Astrocyte (in vitro differentiated cells and primary cell): ENCODE measurements at places on chromosomes 12 and 14.

DNA sequence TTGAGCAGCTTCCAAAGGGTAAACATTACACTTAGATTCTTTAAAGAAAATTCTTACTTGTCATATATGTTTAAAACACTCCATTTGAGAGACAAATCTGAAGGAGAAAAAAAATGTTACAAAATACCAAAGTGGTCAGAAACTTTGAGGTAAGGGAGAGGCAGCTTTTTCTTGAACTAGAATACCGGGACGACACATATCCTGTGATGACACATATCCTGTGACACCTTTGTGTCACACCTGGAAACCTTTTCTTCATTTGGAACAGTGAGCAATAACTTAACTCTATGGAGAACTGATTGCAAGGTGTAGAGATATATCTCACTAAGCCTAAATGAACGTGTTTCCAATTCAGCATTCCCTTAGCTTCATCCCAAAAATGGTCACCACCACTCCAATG, 4.6 kb upstream of the GRIN2B start:
- no peak overlapping the region for H3K4me3 ChIP-seq
- H3K27me3 ChIP-seq = peaks cover 11% of the 10 kb centered on the region

GRCh38 chr12:1078002-1078401, 87.0 kb downstream of the ERC1 start:
- no peak overlapping the region for H3K4me3 ChIP-seq
- H3K27me3 ChIP-seq = no peaks in the 10 kb centered on the region
- no peaks in the 10 kb centered on the region for H3K36me3 ChIP-seq
- H3K4me1 ChIP-seq = no peaks in the 10 kb centered on the region
- DNase-seq = no peak

GRCh38 chr12:42119085-42119633, 25.5 kb downstream of the GXYLT1 start:
- H3K27me3 ChIP-seq = no peaks in the 10 kb centered on the region
- no peak overlapping the region for H3K4me3 ChIP-seq
- H3K36me3 ChIP-seq = no peaks in the 10 kb centered on the region
- H3K4me1 ChIP-seq = no peaks in the 10 kb centered on the region
- peak; percentile 82 for DNase-seq

GRCh38 chr12:102479099-102479885, 1.1 kb downstream of the IGF1 start:
- no peak overlapping the region for H3K4me3 ChIP-seq
- H3K36me3 ChIP-seq = no peaks in the 10 kb centered on the region
- peak; percentile 14 for DNase-seq
- H3K4me1 ChIP-seq = peaks cover 4% of the 10 kb centered on the region
- no peak overlapping the region for H3K27ac ChIP-seq
- H3K27me3 ChIP-seq = no peaks in the 10 kb centered on the region

DNA sequence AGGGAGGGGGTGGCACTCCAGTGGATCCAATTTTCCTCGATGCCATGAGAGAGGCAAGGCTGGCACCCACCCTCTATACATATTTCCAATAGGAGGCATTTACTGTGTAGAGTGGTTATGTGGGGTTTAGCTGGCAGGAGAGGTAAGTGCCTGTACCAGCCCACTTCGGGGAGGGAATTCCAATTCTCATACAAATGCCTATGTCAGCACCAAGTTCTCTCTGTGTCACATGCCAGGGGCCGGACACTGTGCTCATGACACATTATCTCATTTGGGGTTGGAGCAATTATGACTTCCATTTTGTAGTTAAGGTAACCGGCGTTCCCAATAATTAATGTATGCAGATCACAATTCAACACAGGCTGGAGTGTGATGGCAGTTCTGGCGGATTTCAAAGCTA, 284.3 kb downstream of the KSR2 start:
- no peak for DNase-seq
- peaks cover 47% of the 10 kb centered on the region for H3K4me1 ChIP-seq
- no peaks in the 10 kb centered on the region for H3K27me3 ChIP-seq

DNA sequence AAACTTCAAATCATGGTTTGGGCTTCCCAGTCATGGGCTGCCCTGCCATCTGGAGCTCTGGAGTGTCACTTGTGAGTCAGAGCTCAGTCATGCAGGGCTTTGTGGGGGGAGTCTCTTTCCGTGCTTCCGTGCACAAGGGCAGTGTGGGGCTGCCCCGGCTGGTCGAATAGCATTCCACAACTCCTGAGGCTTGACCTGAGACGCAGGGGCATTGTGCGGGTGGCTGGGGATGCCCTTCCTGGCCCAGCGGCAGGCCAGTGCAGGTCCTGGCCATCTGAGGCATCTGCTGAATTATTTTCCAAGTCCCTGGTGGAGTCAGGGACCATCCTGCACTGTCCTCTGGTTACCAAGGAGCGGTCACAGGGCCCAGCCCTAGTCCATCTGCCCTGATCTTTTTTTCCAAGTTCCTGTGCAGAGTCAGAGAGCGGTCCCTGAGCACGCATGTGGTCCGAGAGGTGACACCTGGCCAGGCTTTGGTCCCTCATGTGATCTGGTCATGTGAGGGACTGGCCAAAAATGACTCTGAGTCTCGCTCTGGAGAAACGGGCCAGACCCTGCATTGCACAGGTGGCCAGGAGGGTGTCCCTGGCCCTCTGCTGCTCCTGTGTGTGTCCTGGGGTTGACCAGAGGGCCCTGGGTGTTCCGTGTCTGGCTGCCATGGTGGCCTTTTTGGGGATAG, 167.0 kb upstream of the ALG10B start:
- H3K27ac ChIP-seq = no peak overlapping the region
- no peaks in the 10 kb centered on the region for H3K4me1 ChIP-seq
- DNase-seq = no peak

DNA sequence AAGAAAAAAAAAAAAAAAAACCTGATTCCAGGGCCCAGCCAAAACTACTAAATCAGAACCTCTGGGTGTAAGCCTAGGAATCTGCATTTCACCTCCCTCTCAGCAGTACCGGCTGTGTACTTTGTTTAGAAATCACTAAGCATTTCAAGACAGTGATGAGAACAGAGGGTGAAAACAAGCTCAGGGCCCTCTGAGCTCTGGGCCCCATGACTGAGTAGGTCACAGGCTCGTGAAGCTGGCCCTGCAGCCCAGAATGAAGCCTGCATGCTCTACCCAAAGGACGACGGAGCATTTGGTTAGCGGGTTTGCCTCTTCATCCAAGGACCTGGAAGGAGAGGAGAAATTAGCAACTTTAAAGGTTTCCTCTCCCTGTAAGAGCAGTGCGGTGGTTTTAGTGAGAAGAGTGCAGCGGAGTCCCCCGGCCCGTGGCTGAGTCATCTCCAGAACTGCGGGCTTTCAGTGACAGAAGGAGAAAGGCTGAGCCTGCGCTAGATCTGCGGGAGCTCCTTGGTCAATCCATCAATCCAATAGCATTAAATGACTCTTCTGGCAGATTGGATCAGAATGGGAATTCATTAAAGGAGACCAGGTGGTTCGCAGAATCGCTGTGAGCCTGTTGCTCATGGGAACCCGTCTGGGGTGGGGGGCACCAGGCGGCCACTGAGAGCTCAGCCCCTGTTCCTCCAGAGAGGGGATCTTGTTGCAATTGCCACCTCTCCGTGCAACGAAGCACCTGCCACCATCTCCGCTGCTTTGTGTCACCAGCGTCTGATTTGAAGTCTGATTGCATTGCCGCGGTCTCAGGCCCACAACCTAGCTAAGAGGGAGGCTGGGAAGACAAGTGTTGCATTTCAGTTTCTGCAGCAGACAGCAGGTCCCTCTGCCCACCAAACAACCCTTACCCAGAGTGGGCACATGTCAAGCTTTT, 7.3 kb downstream of the IL31 start:
- DNase-seq = no peak
- no peak overlapping the region for H3K4me3 ChIP-seq
- peaks cover 6% of the 10 kb centered on the region for H3K27me3 ChIP-seq
- no peaks in the 10 kb centered on the region for H3K4me1 ChIP-seq
- H3K36me3 ChIP-seq = no peaks in the 10 kb centered on the region
- no peak overlapping the region for H3K27ac ChIP-seq

- no peak overlapping the region for H3K27ac ChIP-seq
- H3K4me3 ChIP-seq = no peak overlapping the region
- no peak for DNase-seq
- H3K27me3 ChIP-seq = no peaks in the 10 kb centered on the region
- H3K36me3 ChIP-seq = no peaks in the 10 kb centered on the region
- H3K4me1 ChIP-seq = no peaks in the 10 kb centered on the region
Measured at GRCh38 chr12:28938581-28939235, 210.4 kb upstream of the FAR2 start.

GRCh38 chr14:65109357-65109756, 7.0 kb upstream of the MAX start:
- DNase-seq = no peak
- no peaks in the 10 kb centered on the region for H3K27me3 ChIP-seq
- H3K4me1 ChIP-seq = no peaks in the 10 kb centered on the region
- H3K4me3 ChIP-seq = no peak overlapping the region
- H3K27ac ChIP-seq = no peak overlapping the region

- H3K4me1 ChIP-seq = no peaks in the 10 kb centered on the region
- H3K4me3 ChIP-seq = no peak overlapping the region
- H3K36me3 ChIP-seq = no peaks in the 10 kb centered on the region
- no peaks in the 10 kb centered on the region for H3K27me3 ChIP-seq
- DNase-seq = no peak
Measured at GRCh38 chr14:100463937-100464336, 123.3 kb downstream of the BEGAIN start.

DNA sequence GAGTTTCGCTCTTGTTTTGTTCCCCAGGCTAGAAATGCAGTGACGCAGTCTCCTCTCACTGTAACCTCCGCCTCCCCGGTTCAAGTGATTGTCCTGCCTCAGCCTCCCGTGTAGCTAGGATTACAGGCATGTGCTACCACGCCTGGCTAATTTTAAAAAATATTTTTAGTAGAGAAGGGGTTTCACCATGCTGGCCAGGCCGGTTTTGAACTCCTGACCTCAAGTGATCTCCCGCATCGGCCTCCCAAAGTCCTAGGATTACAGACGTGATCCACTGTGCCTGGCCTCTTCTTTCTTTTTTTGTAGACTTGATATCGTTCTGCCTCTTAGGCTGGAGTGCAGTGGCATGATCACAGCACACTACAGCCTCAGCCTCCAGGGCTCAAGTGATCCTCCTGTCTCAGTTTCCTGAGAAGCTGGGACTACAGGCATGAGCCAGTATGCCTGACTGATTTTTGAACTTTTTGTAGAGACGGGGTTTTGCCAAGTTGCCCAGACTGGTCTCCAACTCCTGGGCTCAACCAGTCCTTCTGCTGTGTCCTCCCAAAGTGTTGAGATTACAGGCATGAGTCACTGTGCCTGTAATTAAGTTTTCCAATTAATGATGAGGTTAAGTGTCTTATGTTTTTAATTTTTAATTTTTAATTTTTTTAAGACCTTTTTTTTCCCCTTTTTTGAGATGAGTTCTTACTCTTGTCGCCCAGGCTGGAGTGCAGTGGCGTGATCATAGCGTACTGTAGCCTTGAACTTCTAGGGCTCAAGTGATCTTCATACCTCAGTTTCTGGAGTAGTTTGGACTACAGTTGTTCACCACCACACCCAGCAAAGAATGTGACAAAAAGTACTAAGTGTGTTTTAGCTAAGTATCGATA, 10.2 kb downstream of the RCOR1 start:
- H3K27ac ChIP-seq = no peak overlapping the region
- H3K4me1 ChIP-seq = no peaks in the 10 kb centered on the region
- H3K27me3 ChIP-seq = no peaks in the 10 kb centered on the region
- DNase-seq = no peak
- H3K36me3 ChIP-seq = no peaks in the 10 kb centered on the region
- no peak overlapping the region for H3K4me3 ChIP-seq

- DNase-seq = peak; percentile 58
- no peaks in the 10 kb centered on the region for H3K27me3 ChIP-seq
- H3K4me3 ChIP-seq = no peak overlapping the region
- H3K4me1 ChIP-seq = no peaks in the 10 kb centered on the region
- H3K27ac ChIP-seq = no peak overlapping the region
Measured at GRCh38 chr12:42698213-42698612, 108.7 kb upstream of the PRICKLE1 start.

DNA sequence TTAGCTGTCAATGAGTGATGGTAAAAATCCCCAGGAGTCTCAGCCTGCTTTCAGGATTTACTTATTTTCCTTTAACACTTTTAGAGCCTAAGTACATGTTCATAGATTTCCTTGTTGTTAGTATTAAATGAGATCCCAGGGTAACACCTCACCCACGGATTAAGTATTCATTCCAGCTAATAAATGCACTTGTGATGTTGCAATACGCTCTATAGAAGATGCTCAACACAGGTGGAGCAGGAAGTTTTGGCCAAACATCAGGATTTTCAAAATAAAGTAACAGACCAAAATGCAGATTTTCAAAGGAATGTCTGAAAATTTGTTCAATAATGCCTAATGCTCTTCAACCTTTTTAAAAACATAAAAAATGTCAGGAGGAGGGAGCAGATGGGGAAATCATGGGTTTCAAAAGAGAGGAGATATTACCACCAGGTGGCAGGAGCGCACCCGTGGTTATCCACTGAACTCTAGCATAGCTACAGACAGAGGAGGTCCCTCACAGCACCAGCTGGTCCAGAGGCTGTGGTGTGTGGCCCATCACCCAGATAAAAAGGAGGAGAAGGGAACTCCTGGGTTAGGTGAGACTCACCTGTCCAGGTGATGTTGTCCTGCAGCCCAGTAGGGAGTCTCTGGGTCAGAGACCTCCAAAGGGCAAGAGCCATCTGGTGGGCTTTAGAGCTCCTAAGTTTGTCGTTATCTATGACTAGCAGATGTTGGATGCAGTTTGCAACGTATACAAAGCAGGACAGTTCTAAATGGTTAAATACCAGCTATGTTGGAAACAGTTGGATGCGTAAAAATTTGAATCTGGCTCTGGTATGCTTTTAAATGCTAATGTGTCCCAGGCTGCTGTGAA, 1158.4 kb upstream of the TMEM132C start:
- DNase-seq = peak; percentile 16
- no peaks in the 10 kb centered on the region for H3K27me3 ChIP-seq
- H3K4me1 ChIP-seq = no peaks in the 10 kb centered on the region
- H3K27ac ChIP-seq = no peak overlapping the region
- no peak overlapping the region for H3K4me3 ChIP-seq

DNA sequence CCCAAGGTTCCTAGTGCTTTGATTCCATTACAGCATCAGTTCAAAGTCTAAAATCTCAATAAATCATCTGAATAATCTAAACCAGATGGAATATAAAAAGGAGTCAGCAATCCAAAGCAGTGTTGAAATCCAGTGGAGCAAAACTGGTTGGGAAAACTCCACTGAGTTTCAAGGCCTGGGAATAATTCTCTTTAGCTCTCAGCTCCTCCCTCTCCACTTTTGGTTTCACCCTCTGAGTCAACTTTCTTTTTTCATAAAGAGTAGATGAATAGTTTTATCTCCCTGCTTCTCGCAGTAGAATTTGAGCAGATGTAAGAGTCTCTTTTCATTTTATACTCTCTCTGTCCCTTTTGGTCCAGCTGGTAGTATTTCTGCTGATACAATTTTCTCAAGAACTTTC, 338.6 kb downstream of the APAF1 start:
- no peaks in the 10 kb centered on the region for H3K27me3 ChIP-seq
- no peak overlapping the region for H3K27ac ChIP-seq
- H3K4me1 ChIP-seq = no peaks in the 10 kb centered on the region
- no peak for DNase-seq
- H3K4me3 ChIP-seq = no peak overlapping the region
- H3K36me3 ChIP-seq = no peaks in the 10 kb centered on the region

GRCh38 chr12:31324845-31325523, 966 bp downstream of the SINHCAF start:
- H3K36me3 ChIP-seq = no peaks in the 10 kb centered on the region
- peak overlapping the region; percentile 88 for H3K27ac ChIP-seq
- peak; percentile 36 for DNase-seq
- H3K27me3 ChIP-seq = no peaks in the 10 kb centered on the region
- peak overlapping the region; percentile 88 for H3K4me3 ChIP-seq

GRCh38 chr14:60163693-60164092, 1.5 kb downstream of the DHRS7 start:
- H3K36me3 ChIP-seq = no peaks in the 10 kb centered on the region
- no peaks in the 10 kb centered on the region for H3K27me3 ChIP-seq
- H3K4me3 ChIP-seq = peak overlapping the region; percentile 94
